ENCODE measurements at places on chromosomes 13 and 19.

GRCh38 chr13:49840675-49841074 lies 48.2 kb upstream of the KPNA3 start:
- DNase-seq, result no peak

DNA sequence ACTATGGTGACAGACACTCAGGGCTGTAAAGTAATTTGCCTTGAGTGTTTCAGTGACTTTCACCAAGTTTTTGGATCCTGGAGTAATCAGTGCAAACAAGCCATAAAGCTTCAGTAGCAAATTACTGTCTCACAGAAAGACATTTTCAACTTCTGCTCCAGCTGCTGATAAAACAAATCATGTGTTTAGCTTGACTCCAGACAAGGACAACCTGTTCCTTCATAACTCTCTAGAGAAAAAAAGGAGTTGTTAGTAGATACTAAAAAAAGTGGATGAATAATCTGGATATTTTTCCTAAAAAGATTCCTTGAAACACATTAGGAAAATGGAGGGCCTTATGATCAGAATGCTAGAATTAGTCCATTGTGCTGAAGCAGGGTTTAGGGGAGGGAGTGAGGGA lies 9.4 kb downstream of the ARGLU1 start:
- DNase-seq, result no peak

DNA sequence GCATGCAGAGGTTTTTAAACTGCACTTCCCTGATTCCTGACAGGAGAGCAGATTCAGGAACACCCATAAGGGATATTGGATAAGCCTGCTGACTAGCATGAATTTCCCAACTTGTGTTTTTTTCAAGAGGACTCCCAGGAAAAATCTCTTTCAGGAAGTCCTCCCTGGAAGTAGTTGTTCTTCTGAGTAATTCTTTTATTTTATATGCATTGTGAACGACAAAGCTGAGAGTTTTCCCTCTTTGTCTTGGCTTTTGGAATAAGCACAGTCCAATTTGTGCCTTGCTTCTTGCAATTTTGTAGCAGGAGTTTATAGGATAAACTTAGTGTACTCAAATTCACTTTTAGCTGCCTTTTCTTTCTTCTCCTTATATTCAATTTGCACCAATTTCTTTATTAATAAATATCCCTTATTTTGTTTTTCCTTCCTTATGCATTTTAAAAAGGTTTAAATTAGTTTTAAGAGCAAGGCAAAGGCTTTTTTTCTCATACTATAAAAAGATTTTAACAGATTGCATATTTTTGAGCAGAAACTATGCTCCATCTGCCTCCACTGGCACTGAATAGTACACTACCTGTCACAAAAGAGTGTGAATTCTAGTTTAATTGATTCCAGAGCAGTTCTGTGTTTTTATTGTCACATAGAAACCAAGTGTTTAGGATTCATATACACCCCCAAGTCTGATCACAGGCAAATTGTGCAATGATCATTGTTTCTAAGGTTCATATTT lies 543.3 kb upstream of the SPRY2 start:
- no peak for DNase-seq

- peak; percentile 70 for DNase-seq
These were observed at the start of gene RAB3D for GRCh38 chr19:11339254-11340098. TSS of gene RAB3D (minus strand) at chr19:11339657. CDS start at chr19:11337399, 2,258 bp downstream.

GRCh38 chr13:67298297-67298696 lies 68.2 kb upstream of the PCDH9 start:
- no peak for DNase-seq

DNA sequence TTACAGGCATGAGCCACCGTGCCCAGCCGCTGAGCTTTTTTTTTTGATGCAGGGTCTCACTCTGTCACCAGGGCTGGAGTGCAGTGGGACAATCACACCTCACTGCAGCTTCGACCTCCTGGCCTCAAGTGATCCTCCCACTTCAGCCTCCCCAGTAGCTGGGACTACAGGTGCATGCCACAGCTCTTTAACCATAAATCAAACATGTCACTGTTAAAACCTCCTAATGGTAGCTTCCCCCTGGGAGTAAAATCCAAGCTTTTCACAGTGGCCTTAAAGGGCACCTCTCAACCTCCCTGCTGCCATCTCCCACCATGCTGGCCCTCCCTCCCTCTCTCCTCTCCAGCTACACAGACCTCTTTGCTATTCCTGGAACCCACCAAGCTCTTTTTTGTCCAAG lies 2.0 kb upstream of the GNG14 start:
- no peak for DNase-seq

GRCh38 chr19:14181906-14182305 lies 24.1 kb downstream of the ADGRL1 start:
- DNase-seq, result no peak

- no peak for DNase-seq
These were observed 653 bp downstream of the MVB12A start for GRCh38 chr19:17420475-17420924.

DNA sequence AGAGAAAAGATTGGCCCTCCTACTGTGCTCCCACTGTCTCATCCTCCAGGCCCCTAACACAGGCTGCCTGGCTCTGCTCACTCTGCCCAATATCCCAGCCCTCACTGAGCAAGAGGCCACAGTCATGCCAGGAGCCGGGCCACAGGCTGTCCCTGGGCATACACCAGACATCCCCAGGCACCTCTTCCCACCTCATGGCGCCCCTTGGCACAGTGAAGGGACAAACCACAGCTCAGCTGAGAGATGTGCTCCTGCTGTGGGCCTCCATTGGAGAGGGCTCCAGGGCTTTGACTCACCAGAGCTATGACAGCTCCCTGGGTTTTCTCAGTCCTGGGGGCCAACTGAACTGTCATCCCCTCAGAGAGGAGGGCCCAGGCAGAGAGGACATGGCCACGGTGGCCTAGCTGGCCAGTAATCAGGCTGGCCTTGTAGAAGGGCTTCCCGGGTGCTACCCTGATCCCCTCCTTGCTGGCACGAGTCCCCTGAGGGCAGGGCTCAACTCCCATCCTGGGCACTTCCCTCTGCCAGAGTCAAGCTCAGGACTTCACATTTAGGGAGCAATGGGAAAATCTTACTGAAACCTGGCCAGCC lies 220.9 kb downstream of the TUBA3C start:
- DNase-seq, result no peak

DNA sequence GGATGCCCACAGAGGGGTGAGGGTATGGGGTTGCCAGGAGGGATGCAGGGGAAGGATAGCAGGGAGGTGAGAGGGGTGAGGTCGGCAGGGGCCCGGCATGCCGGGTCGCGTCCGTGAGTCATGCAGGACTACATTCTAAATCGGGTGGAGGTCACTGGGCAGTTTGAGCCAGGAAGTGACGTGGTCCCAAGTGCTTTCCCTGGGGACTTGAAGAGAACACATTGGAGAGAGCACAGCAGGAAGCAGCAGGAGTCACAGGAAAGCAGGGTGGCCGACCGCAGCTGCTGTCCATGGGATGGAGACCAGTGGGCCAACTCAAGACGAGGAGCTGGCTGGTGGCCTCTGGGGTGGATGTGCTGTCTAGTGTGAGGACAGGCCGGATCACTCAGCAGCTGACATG lies 92.0 kb upstream of the WASF3 start:
- no peak for DNase-seq

GRCh38 chr13:25864116-25864515 lies 187.7 kb downstream of the SHISA2 start:
- DNase-seq, result no peak

- no peak for DNase-seq
These were observed 386.2 kb downstream of the IRS2 start for GRCh38 chr13:109400209-109400608.

DNA sequence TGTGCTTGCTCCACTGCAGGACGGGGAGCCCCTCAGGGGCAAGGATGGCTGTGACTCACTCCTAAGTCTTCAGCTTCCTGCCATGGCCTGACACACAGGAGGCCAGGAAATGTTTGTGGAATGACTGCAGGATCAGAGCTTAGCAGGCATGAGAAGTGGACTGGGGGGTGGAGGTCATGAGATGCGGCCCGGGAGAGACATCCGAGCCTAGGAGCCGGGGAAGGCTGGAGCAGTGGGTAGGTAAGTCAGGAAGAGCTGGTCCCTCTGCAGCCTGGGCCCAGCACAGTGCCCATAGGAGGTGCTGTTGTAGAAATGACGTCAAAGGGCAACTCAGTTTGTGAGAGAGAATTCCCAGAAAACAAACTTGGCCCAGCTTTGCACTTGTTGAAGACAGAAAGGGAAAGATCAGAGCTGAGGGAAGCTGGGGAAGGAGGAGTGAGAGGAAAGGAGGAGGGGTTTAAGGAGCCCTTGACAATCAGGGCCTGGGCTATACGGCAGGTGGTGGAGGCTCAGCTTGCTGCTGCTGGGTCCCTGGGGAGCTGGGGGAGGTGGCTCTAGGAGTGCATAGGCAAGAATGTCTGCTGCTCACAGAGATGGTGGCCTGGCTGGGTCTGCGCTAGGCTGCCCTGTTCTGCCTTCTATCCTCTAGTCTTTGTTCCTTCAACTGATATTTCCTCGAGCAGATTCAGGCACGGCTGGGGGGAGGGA lies 18.5 kb downstream of the POU2F2 start:
- DNase-seq, result no peak

DNA sequence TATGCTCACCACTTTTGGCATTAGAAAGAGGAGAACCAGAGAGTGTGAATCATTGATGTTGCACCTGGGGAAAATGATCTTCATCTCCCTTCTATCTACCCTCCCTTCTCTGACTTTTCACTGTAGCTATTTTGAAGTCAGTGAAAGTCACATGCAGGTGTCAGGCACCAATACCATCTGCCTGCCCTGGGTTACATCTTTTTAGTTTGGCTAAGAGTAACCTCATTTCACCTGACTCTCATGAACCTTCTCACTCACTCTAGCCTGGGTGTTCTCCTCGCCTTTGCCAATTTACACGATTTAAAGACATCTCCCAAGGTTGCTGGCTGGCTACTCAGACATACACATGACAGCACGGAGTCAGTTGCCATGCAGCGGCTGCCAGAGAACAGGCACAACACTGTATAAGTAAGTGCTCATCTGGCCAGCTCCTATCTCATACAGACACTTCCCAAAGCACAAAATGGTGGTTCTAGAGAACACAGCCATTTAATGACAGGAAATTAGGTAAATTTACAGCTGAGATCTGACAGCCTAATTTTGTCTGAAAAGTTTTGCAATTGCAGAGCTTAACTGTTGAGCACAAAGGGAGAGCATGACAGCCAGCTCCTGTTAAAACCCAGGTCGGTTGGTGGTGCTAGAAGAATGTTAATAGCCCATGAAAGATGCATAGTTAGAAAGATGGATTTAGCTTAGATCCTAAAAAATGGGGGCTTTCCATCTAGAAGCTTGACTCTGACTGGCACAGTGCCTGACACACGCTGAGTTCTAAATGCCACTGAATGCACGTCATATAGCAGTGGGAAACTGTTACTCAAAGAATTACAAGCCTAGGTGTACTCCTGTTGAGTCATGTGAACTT lies 32.5 kb downstream of the LCP1 start:
- DNase-seq, result no peak

GRCh38 chr19:55058781-55059610 lies 4.0 kb downstream of the RDH13 start:
- DNase-seq, result no peak

GRCh38 chr13:41767801-41768200 lies 193.1 kb downstream of the VWA8 start:
- DNase-seq, result no peak

DNA sequence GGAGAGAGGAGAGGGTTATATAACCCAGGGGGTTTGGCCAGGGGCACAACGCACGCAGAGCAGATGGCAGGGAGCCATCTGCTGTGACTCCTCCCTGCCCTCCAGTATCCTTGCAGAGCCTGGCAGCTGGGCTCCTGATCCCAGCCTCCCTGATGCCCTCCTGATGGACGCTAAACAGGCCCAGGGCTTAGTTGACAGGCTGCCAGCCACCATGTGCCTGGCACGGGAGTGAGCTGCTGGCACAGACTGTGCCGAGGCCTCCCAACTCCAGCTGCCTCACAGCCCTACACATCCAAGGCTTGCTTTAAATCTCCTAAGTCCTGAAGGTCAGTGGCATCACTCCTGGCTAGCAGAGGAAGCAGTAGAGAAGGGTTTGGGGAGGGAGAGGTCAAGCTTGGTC lies 16.7 kb downstream of the SYDE1 start:
- DNase-seq, result no peak

- DNase-seq, result no peak
These were observed 11.8 kb upstream of the DOCK9 start for GRCh38 chr13:98989469-98990235.

DNA sequence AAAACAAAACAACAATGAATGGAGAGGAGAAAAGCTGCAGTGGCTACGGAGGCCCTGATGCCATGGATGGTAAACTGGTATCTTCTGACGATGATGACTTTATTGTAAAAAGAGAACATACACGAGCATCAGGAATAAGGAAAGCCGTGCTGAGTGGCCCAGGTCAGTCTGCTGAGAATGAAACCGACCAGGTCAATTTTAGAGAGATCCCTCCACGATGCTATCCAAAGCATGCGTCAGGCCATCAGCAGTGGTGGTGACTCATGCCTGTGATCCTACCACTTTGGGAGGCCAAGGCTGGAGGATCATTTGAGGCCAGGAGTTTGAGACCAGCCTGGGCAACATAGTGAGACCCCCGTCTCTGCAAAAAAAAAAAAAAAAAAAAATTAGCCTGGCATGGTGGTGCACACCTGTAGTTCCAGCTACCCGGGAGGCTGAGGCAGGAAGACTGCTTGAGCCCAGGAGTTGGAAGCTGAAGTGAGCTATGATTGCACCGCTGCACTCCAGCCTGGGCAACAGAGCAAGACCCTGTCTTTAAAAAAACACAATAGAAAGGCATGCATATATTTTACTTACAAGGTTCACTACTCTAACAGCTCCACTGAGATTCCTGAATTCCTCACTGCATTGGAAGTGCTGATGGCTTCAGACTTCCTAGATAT lies 62.3 kb downstream of the GADD45B start:
- DNase-seq, result no peak

- no peak for DNase-seq
These were observed 26.3 kb downstream of the SHANK1 start for GRCh38 chr19:50693064-50693975.

DNA sequence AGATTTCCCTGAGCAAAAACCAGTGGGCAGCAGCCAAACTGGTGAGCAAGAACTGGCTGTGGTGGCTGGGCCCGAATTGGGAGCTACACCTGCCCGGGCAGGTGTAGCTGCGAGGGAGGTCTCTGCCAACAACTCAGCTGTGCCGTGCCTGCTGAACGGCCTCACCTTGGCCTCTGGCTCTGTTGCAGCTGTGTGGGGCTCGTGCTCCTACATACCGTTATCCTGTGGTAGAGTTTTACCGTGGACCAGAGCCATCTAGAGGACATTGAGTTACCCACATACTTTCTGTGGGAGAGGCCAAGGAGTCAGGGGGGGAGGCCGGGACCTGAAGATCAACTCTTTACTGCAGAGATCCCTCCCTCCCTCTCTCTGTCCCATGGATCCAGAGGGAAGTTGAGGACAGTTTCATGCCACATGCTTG lies 113.2 kb downstream of the TM9SF2 start:
- DNase-seq, result no peak

- DNase-seq, result no peak
These were observed 2.2 kb upstream of the SPRYD7 start for GRCh38 chr13:49938314-49938713.

Data from stimulated activated CD8-positive, alpha-beta memory T cell treated with anti-CD3 and anti-CD28 coated beads, Interleukin-7, amount 100 ng/mL, for 4 hours (primary cell).